NCI-H1092 (cell line): ENCODE measurements at places on chromosomes 5 and 9.

DNA sequence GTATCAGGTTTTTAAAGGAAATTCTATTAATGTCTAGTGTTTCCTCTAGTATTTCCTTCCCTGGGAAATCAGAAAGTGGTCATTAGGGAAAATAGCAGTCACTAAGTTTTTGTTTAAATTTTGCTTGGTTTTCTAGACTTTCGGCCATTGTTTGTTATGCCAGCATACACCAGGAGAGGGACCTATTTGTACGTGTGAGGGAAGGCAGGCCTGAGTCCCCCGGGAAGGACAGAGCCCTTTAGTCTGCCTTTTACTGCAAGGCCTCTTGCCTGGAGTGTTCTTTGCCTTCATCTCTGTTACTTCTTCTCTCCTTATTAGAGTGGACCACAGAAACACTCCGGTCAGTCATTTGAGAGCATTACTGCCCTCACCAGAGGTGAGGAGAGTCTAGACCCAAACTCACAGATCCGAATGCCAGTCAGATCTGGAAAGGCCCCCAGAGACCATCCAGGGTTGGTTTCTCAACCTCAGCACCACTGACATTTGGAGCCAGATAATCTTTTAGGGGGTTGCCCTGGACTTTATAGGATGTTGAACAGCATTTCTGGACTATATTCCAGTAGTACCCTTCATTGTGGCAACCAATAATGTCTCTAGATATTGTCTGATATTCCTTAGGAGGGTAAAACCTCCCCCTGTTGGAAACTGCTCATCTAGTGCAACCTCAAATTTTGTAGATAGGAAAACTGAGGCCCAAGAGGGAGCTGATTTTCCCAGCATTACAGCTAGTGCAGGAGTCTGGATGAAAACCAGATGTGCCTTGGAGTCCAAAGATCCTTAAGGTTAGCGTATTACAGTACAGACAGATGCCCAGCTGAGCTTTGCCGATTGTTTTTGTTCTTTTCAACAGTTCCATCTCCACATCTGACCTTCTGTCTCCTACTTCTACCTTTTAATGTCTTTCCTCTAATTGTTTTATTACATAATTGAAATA lies 93.0 kb upstream of the NIPAL4 start:
- DNase-seq, result no peak

DNA sequence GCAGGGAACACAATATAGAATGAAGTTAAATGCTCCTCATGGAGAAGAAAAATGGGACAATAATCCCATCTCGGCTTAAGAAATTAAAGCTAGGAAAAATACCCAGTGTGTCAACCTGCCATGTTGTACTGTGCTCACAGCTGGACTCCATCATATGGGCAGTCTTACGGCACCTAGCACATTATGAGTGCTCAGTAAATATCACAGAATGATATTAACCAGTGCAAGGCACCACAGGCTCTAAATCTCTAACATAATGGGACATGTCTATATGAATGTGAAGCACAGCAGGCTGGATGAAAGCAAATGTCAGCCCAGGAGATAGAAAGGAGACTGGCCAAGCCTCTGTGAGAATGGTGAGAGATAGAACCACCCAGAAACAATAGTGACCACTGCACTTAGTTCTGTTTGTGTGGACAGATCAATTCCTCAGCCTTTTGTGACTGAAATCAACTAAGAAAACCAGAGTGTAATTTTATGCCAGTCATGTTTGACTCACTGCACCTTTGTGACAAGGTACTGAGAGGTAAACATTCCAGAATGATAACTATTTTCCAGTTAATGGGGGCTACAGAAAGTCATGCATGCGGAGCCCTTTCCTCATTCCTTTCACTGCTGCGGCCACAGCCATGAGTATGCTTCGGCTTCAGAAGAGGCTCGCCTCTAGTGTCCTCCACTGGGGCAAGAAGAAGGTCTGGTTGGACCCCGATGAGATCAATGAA lies 140.4 kb upstream of the CDH6 start:
- DNase-seq, result no peak

- DNase-seq, result no peak
Measured at GRCh38 chr5:142958944-142959682, 188.9 kb downstream of the ARHGAP26 start.

DNA sequence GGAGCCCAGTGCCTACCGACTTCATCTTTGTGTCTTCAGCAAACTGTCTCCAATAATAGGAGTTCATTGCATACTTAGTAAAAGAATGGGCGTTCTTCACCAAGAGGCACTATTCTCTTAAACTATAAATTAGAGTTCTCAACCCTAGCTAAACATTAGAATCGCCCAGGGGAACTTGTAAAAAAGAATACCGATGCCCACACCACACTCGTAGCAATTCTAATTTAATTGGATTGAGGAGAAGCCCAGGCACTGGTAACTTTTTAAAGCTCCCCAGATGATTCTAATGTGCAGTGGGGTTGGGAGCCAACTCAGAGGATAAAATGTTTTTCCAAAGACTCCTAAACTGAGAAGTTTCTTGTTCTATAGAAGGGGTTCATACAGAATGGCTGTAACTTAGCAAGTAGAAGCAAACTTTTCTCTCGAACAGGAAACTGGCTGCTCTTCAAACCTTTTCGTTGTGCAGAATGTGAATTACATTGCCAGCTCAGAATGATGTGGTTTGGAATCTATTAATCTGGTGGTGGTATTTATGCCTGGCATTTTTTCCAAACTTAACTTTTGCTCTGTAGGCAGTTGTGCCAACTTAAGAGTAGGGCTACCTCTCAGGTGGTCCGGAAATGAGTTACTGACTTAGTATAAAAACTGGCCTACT lies 26.4 kb upstream of the NFIB start:
- DNase-seq, result no peak
